Activated T-cell treated with anti-CD3 and anti-CD28 coated beads, Interleukin-2, amount 50 U/mL, for 1 hour (primary cell): ENCODE measurements at places on chromosomes 12 and 14.

DNA sequence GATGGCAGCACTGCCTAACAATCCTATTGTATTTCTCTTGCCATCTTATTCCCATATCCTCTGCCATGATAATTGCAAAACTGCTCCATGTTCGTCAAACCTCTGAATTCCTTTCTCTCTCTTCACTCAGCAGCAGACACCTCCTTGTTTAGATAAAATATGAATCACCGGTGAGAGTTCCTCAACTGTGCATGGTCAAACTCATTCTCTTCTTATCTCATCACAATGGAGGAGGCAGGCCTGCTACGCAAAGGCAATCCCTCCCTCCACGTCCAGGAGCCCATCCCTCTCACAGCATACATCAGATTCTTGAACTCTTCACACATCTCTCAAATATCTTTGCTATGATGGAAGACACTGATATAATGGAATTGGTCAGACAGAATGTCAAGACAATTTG lies 90.1 kb upstream of the DAAM1 start:
- DNase-seq: no peak

DNA sequence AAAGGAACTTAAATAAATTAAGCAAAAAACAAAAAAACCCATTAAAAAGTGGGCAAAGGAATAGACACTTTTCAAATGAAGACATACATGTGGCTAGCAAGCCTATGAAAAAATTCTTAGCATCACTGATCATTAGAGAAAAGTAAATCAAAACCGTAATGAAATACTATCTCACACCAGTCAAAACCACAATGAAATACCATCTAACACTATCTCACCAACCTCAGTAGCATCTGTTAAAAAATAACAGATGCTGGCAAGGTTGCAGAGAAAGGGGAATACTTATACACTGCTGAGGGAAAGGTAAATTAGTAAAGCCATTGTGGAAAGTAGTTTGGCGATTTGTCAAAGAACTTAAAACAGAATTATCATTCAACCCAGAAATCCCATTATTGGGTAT lies 381.1 kb downstream of the FLRT2 start:
- no peak for DNase-seq

DNA sequence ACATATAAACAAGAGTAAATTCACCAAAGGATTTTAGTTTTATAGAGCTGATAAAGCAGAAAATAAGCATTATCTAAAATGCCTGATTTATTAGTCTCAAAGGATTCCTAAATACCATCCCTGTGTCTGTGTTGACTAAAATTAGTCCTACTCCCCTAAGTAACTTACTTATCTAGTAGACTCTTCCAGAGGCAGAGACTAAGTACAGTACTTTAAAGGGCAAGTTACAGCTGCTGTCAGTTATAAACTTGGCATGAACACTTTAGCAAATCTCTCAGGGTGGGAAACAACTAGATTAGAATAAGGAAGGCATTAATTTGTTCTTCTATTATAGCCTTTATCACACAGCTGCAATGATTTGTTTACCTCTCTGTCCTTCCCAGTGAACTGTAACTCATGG lies 46.0 kb downstream of the ATP2B1 start:
- no peak for DNase-seq

GRCh38 chr14:68758301-68758700 lies 34.6 kb downstream of the ZFP36L1 start:
- no peak for DNase-seq

DNA sequence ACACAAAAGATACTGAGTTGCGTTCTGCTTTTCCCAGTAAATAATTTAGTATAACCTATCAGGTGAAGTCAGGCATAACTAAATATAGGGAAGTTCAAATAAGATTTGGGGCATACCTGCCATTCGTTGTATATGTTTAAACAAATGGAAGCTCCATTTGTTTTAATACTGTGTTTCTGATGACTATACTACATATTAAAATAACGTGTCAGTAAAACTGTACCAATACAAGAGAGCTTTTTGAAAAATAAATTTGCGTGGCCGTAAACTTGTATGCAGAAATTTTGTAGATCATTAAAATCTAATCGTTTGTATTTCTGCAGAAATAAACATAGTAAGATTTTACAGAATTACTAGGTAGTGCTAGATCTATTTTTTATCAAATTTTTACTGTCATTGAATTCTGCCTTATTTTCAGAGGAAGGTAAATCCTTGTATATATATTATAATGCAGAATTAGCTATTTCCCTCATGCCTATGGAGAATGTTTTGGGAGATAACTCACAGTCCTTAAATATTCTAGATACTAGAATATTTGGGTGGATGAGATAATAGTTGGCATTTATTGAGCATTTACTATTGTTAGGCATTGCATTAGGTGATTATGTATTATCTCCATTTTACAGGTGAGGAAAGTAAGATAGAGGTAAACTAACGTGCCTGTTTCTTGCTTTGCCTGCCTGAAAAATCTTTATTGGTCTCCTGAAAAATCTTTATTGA lies 1.5 kb downstream of the SCFD1 start:
- no peak for DNase-seq

GRCh38 chr12:46948936-46949545 lies 123.2 kb upstream of the SLC38A4 start:
- DNase-seq: no peak

GRCh38 chr12:104496336-104496735 lies 39.6 kb downstream of the CHST11 start:
- no peak for DNase-seq

- DNase-seq: no peak
These were observed 378.9 kb downstream of the FUT8 start for GRCh38 chr14:65791191-65791981.

GRCh38 chr12:121334513-121335343 lies 17.5 kb downstream of the ANAPC5 start:
- no peak for DNase-seq

DNA sequence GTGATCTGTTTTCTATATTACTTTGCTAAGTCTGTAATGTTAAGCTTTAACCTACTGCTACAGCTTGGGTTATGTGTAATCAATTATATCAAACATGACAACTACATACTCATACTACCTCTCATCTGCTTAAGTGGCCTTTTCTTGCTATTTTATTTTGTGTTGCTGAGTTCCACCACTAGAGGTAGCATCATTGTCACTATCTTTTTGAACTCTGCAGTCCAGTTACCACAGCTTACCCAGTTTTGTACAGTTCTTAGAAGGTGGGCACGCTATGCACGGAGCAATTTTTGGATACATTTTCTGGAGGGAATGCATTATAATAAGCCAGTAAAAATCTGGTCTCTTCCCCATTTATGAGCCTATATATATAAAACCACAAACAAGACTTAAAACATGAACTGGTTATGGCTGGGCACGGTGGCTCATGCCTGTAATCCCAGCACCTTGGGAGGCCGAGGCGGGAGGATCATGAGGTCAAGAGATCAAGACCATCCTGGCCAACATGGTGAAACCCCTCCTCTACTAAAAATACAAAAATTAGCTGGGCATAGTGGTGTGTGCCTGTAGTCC lies 48.5 kb downstream of the SAV1 start:
- DNase-seq: no peak

- DNase-seq: no peak
These were observed 17.3 kb downstream of the GPR68 start for GRCh38 chr14:91227183-91227628.

DNA sequence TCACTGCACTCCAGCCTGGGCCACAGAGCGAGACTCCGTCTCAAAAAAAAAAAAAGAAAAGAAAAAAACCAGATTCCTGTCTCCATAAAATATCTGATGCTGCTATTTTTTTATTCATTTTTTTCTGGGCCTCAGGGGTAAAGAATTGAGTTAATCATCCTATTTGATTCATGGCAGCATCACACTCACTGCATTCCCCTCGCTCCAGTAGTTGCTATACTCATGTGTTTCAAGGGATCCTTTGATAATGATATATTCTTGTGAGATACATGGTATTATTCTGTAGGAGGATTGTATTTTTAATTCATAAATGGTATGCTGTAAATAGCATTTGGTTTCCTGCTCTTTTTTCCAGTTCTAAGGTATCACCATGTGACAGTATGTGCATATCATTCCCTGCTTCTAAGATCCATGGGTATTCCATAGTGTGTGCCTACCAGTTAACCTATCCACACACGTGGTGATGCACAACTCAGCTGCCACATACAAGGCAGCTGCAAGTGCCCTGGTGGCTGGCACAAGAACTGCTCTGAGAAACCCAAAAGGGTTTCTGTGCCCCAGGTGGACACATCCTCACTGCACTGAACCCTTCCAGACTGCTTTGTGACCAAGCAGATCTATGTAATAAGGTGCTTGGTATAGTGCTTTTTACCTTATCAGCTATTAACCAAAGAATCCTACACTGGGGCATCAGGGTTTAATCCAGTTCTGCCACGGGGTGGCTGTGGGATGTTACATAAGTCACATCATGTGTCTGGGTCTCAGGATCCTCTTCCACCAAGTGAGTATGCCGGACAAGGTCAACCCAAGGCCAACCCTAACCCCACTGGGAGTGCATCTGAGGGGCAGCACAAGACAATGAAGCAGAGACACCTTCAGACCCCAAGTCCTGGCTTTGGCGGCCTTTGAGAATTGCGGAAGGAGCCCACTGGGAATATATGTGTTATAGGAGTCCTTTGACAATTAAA lies 74.6 kb downstream of the ZFP36L1 start:
- no peak for DNase-seq

GRCh38 chr14:69547701-69548348 lies 26.8 kb downstream of the CCDC177 start:
- DNase-seq: peak; percentile 26

- DNase-seq: no peak
These were observed 208.7 kb downstream of the EGLN3 start for GRCh38 chr14:33742166-33742565.

DNA sequence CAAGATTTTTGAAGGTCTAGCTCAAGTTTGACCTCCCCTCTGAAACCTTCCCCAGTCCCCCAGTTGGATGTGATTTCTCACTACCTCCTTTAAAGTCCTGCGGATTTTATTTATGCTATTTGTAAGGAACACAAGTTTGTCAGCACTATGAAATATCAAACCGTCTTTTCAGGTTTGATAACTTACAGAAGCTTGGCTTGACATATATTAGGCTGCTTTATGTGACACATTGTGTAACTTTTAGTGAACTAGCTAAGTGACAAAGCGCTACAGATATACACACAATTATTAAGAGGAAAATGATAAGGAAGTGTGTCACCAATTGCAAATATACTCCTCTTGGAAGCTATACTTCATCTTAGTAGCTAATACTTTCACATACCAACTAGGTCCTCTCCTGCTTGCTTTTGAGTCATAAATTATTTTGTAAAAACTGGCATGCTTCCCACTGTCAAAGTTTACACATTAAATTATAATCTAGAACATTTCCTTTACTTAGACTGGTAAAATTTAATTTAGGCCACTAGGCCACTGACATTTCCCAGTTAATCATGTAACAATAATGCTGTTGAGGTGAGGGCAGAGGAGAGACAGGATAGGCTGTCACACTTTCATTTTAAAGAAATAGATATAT lies 149.5 kb downstream of the TMTC3 start:
- DNase-seq: no peak

- DNase-seq: no peak
These were observed 27.2 kb upstream of the NINJ2 start for GRCh38 chr12:690466-690865.

GRCh38 chr12:3038166-3038565 lies 39.0 kb upstream of the TSPAN9 start:
- no peak for DNase-seq

DNA sequence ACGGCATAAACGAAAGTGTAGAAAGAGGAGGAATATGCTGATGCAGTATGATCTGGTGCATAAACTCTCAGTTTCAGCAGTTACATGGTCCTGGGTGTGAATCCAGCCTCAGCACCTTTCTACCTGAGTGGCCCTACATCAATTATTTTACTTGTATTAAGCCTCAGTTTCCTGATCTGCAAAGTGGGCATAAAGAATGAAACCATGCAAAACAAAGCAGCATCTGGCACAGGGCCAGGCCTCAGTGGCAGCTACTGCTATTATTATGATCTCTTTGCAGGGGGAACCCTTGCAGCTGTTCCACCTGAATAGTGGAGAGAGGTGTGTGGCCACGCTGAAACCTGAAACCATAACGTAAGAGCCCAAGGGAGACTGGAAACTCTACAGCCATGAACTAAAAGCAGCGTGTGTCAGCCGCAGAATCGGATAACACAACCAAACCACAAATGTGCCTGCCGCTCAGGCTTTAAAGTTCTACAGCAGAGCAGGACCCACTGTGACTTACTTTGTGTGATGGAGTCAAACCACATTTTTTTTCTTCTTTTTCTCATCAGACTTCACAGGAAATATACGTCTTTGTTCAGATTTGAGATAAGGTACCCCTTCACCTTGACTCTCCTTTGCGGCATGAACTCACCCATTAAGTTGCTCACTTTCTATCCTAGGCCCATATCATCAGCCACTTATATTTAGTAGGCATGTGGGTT lies 29.2 kb upstream of the FOS start:
- peak; percentile 75 for DNase-seq

DNA sequence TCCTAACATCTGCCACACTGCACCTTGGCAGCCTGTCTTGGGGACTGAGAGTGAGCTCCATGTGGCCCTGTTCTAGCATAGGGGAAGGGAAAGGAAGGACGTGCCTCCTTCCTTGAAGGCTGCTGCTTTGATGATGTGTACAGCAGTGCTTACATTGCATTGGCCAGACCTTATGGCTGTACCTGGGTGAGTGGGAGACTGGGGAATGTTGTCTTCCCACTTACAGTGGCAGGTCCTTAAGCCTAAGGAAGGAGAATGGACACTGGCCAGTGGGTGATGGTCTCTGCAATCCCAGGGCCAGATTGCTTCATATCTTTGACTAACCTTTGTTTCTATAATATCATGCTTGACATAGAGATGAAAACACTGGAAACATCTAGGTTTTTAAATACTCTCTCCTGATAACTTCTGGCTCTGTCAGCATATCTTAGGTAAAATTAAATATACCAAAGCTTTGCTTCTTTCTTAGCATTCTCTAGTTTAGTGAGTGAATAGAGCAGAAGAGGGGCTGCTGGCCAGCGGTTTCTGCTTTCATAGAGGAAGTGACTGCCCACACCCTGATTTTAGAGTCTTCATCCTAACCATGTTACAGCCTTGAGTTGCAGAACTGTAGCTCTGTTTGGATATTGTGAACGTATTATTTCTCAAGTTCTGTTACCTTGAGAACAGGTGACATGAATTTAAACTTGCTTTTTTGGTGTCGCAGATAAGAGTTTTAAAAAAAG lies 27.2 kb downstream of the KLC1 start:
- DNase-seq: no peak

DNA sequence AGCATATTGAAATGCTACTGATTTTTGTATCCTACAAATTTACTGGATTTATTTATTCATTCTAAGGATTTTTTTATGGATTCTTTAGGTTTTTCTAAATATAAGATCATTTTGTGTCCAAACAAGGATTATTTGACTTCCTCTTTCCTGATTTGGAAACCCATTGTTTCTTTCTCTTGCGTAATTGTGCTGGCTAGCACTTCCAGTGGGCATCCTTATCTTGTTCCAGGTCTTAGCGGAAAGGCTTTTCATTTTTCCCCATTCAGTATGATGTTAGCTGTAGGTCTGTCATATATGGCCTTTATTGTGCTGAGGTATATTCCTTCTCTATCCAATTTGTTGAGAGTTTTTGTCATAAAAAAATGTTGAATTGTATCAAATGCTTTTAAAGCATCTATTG lies 57.2 kb upstream of the RHOJ start:
- DNase-seq: no peak
